CD4-positive, alpha-beta T cell treated with Interleukin-6 for 4 hours (primary cell): ENCODE measurements at places on chromosomes 4 and X.

DNA sequence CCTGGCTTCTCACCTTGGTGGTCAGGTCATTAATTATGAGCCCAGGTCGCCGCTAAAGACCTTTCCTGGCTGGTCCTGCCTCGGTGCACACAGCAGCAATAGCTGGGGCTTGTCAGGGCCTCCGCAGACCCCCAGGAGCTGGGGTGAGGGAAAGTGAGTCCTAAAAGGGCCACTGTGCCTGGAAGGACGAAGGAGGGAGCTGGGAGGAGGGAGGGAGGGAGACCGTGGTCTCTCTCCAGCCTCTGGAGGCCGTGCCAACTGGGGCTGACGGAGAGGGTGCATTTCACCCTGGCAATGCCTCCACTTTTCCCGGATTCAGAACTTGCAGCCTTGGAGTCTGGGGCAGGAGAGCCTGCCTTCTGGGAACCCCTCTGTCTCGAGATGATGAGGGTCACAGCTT is 60.4 kb downstream of the CRLF2 start:
- DNase-seq = no peak

DNA sequence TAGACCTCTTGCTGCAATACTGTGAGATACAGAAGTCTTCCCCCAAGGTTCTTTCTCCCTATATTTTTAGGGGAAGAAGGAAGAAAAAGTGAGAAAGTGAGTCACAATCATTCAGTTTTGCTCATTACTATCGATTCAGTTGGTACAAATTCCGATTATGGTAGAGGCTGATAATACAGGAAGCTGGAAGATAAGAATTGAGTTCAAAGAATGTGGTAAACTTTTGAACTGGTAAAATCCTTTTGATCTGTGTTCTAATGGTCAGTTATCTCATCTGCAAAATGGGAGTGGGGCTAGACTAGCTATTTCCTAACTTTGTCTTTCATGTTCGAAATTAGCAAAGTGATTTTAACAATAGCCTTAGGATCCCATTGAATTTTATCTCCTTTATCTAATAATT is 101.4 kb upstream of the FAT1 start:
- no peak for DNase-seq

DNA sequence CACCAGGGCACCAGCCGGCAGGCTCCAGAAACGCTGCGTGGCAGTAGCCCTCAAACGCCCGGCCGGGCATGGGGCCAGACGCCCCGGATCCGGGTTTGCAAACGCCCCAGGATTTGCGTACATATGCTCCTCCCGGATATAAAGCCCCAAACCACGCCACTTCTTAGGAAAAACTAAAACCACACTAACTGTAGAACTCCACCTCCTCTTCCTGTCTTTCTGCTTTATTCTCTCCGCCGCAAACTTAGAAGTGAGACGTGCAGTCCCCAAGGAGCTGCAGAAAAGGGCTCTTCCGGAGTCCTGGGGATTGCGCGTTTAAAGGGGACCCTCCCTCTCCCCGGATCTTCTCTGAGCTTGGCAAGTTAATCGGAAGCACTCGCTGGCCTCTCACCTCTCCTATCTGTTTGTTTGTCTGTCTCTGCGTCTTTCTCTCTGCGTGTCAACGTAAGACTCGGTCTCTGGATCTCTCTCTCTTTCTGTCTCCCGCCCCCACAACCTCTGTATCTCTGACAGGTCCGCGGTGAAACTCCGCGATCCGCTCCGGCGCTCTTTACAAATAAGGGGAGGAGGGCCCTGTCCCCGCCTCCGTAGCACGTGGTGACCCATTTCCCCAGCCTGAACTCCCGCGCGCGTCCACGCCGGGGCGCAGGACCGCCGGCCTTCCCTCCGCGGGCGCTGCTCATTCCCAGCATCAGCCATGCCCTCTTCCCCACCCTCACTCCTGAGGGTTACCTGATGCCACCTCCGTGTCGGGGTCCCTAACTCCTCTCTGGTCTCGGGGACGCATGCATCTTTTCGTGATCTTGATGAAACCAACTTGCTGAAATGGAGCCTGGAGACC is at the start of gene SLC39A8:
Gene SLC39A8 (minus strand): TSS at position 529 of the 841 bp plus-strand sequence. CDS start 820 bp downstream, outside the sequence.
- DNase-seq = peak; percentile 86

GRCh38 chrX:21487832-21488231 is 113.6 kb downstream of the CNKSR2 start:
- no peak for DNase-seq

DNA sequence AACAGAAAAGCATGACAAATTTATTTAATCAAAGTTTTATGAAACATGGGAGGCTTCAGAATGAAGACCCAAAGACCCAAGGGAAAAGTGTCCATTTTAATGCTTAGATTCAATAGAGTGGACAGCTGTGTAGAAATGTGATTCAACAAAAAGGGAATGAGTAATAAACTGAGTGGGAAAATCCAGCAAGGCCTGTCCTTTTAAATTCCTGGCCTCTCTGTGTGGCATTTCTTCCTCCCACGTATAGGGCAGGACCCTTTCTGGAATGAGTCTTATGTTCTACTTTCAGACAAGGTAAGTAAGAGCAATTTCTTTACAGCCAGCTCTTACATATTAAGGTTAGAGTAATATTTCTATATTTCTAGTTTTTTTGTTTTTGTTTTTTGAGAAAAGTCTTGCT is 14.5 kb downstream of the AASDH start:
- no peak for DNase-seq
